Renal cortical epithelial cell (primary cell): ENCODE measurements at places on chromosomes 5 and 9. TPM values are rescaled to one million over a fixed set of nuclear protein-coding genes. Genes with fewer than 3 reads are reported as not detected.

The PDE4D gene
- total RNA-seq, result 13.2 and 26.9 TPM in 2 replicates

The ITK gene
- total RNA-seq, result 0.05 TPM in 1 of 2 replicates, not detected in the other

The PHYHD1 gene
- total RNA-seq, result 38.4 and 71.2 TPM in 2 replicates

GRCh38 chr5:431711-432050, 11.3 kb upstream of the EXOC3 start:
- no peak for DNase-seq

DNA sequence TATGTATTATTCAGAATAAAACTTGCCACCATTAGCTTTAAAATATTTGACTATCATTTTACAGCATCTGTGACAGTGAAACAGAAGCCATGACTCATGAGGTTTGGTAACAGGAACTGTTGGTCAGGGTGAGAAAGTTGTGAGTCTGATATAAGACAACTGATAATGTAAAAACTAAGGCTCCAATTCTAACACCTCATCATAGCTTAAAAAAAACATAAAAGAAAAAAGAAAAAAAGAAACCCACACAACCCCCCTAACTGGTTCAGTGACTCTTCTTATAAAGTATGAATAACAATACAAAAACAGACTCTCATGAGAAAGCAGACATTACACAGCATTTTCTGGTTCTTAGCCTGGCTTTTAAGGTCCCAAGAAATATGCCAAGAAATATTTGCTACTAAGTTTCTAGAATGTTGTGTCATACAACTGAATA, 85.8 kb downstream of the MRPS27 start:
- peak; percentile 55 for DNase-seq

GRCh38 chr5:66830636-66831035, 234.4 kb downstream of the MAST4 start:
- DNase-seq, result no peak

The IL5 gene
- not detected in 2 replicates for total RNA-seq

The SEMA5A gene
- 1.6 and 13.7 TPM in 2 replicates for total RNA-seq
